Eye (tissue), 1 donor: ENCODE measurements at places on chromosomes 5 and 9.

DNA sequence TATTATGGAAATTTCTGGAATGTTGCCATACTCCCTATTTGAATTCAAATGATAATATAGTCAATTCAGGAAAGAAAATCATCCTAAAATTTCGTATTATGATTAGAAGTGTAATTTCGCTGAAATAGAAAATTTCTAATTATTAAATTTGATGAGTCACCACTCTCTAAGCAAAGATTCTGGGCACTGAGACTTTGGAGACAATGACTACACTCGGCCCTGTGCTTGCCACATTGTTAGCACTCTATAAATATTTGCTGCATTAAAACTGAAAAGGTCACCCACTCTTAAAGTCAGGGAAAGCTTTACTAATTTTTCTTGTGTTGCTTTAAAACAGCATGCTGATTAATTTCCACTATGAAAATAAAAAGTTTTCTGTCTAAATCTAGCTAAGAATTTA lies 240.3 kb downstream of the TLE4 start:
- no peak for DNase-seq

DNA sequence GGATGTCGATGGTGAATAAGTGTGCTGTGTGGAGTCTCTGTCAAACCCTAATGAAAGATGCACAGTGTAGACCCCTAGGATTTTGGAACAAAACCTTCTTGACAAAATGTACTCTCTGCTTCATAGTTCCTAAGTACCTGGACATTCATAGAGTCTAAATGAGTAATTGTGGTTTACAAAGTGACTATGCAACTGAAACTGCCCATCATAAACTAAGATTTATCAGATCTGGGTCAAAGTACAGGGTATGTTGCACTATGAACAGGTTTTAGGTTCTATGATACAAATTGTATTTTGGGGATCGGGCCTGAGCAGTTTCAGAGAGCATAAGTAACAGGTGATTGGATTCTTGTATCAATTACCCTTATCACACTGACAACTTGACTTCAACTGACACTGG lies 79.4 kb downstream of the LURAP1L start:
- DNase-seq = no peak

DNA sequence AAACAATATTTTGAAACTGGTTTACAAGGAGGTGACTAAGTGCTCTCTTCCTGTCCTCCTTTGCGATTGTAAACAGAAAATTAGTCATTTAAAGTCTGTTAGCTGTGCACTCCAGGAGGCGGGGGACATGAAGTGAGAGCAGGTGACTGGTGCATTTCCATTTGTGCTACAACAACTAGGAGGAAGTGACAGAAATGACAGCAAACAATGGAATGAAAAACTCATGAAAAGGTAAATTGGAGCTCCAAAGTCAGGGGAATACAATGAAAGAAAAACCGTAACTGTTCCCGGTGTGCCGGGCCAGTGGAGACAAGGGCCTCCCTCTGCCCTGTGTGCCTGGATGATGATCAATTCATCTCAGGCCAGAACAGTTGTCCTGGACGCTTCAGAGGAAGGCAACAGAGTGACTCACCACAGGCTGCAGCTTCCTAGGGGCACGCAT lies 439.9 kb downstream of the GADD45G start:
- no peak for DNase-seq

- DNase-seq = peak; percentile 67
These were observed 250.5 kb downstream of the DENND1A start for GRCh38 chr9:123679330-123679987.

- no peak for DNase-seq
These were observed 15.2 kb upstream of the TNIP1 start for GRCh38 chr5:151096001-151096373.

- no peak for DNase-seq
These were observed 43.0 kb downstream of the SEMA6A start for GRCh38 chr5:116531635-116532034.
